HCEC 1CT (cell line): ENCODE measurements at places on chromosomes 7 and 10.

DNA sequence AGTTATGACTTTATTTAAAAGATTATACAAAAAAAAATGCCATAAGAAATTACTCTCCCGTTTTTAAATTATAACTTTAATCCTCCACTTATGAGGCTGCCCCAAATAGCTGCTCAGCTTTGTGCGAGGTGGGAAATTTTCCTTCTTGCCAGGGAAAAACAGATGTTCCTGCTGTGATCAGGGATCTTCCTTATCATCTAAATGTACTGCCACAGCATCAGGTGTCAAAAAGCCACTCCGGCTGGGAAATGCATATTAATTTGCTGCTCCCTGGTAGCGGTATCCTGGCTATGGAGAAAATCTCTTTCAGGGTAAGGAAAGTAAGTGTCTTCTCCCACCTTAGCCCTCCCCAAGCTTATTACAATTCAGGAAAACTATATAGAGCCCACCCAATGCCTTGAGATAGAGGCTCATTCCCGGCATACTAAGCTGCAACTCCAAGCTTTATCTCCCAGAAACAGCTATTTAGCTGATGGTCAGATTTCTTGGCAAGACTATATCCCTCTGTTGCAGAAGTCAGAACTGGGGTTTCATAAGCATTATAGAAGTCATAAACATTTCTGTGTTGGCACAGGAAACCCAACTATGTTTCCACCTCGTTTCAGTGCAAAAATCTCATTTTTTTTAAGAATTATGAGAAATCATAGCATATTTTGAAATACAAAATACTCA is 360.4 kb downstream of the PARD3 start:
- DNase-seq, result no peak

- DNase-seq, result no peak
Measured at GRCh38 chr10:71968553-71969474, 4.6 kb downstream of the CHST3 start.

GRCh38 chr10:120963594-120964220 is 112.5 kb downstream of the WDR11 start:
- no peak for DNase-seq

DNA sequence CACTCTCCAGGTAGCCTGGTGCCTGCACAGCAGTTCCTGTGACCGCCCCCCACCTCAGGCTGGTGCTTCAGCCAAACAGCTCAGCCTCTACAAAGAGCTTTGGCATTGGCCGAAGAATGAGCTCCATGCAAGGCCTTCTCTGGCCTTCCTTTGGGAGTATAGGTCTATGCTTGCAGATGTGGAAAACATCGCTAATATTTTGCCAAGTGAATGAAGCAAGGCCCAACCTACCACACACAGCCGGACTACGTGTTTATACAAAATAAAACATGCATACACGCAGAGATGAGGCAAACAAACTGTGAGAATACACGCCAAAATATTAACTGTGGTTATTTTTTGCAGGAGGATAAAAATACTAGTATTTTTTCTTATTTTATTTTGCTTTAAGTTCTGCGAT is 416.2 kb upstream of the C7orf33 start:
- no peak for DNase-seq

GRCh38 chr10:98308669-98309365 is 40.8 kb upstream of the LOXL4 start:
- no peak for DNase-seq

DNA sequence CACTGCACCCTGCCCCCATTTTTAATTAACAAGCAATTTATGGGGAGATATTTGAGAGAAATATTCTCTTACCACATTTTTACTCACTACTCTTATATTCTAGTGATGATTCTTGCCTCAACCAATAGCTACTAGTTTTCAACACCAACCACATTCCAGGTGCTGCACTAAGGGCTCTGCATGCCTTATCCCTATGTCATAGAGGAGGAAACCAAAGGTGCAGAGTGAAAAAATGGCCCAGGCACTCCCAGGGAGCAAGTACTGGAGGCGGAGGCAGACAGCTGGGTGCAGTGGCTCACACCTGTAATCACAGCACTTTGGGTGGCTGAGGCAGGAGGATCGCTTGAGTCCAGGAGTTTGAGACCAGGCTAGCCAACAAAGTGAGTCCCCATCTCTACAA is 35.5 kb upstream of the TPST1 start:
- DNase-seq, result no peak

DNA sequence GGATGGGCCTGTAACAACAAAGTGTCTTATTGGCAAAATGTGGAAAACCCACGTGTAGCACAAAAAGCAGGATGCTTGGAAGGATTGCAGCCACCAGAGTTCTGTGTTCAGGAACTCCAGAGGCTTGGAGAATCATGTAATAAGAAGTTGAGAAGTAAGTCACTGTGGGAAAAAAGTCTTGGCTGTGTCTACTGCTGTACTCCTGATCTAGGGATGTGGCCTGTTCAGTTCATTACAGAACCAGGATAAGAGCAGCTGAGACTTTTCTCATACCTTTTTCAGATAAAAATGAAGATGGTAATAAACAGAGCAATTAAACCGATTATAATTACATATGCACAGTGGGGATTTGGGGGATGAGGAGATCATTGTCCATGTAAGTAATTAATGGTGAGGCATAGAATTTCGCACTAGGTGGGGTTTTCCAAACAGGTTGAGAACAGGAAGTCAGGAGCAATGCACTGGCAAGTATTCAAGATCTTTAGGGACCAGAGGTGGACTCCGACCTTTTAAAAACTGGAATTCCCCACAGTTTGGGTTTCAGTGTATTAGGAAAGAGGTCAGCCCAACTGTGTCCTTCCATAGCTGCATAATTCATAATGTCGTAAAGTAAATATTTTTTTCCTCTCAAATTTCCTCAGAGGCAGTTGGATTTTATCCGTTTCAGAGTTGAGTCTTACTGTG is 281.7 kb downstream of the FRMD4A start:
- DNase-seq, result no peak

DNA sequence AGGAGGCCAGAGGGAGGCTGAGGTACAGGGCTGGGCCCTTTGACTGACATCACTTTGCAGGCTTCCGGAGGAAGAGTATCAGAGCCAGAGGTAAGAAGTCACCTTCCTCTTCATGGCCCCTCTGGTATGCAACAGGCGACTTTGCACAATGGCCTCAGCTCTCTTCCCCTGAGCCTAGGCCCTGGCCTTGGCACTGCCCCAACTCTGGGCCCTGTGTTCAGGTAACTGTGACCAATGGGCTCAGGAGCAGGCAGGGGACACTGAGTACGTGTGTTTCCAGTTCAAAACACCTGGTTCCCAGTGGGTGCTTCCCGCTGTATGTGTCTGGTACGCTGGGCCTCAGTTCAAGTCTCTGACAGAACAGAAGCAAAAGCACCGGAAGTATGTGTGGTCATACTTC is 12.1 kb upstream of the PAX2 start:
- DNase-seq, result no peak

DNA sequence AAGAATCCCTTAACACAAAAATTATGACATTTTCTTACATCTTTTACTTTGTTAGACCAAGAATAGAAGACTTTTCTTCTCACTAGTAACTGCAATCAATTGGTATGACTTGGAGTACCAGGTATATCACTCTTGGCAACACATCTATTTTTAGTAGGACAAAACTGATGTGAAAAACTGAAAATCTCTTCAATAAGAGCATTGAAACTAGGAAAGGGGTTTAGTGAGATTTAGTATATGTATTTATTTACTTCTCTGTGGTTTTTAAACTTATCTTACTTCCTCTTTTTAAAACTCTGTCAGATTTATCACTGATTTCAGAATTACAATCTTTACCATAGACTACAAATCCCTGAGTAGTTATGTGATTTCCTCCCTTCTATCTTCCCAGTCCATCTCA is 366.2 kb downstream of the PCDH15 start:
- no peak for DNase-seq

GRCh38 chr7:149846436-149847046 is 8.4 kb downstream of the ZNF862 start:
- no peak for DNase-seq

- no peak for DNase-seq
Measured at GRCh38 chr10:22247636-22248035, 29.8 kb upstream of the EBLN1 start.

DNA sequence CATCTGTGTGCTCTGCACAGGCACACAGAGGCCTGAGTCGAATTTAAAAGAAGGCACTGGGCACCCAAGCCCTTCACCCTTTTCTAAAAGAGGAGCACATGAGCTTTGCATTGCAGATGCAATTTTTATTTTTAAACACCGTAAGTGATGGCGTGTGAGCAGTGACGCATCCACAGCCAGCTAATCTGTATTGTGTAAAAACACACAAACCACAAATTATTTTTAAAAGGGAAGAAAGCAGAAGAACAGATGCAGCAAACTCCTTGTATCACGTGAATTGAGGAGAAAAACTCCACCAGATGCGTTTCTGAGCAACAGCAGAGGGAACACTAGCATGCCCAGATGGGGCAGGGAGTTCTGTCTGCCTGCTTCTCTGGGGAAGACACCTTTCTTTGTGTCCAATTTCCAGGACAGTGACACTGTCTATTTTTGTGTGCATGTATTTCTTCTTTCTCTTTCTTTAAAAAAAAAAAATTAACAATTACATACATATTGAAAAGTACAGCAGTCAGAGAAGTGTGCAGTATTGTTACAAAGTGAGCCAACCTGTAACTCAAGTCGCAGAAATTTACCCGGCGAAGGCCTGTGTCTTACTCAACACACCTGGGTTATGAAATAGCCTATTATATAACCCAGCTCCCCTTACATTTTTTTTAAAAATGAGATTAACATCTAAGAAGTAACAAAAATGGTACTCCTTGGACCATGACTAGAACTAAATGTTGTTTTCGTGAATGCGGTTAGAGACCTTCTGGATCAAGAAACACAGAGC is 39.2 kb downstream of the EEPD1 start:
- DNase-seq, result peak; percentile 93

GRCh38 chr7:128268233-128268632 is 27.2 kb downstream of the LEP start:
- no peak for DNase-seq

DNA sequence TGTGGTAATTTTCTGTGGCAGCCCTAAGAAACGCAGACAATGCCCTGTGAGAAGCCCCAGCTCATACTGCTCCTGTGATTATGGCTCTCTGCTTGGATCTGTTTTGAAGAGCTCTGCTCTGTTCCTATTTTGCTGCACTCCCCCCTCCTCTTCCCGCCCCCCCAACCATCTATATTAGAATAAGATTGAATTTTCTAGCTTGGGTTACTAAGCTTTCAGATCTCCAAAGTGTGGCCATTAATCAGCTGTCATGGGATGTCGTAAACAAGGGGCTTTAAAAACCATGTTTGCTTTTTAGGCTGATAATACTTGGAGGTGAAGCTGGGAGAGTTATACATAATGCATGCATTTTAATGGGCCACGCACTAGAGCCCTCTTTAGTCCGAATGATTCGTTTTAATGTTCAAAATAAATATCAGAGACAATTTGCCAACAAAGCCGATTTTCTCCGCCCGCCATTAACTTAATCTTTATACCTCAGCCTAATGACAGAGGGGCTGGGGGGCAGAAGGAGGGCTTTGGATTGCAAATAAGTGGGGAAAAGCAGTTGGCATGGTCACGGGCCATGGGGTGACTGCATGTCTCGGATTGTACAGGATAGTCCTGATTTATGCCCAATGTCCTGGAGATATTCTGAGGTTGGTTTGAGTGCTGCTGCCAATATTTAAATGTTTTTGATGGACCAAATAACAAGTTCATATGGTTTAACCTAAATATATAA is 165.5 kb downstream of the RPS24 start:
- no peak for DNase-seq

- no peak for DNase-seq
Measured at GRCh38 chr7:131371411-131371810, 43.7 kb downstream of the MKLN1 start.

GRCh38 chr10:27643301-27643700 is 102.3 kb downstream of the MKX start:
- no peak for DNase-seq

DNA sequence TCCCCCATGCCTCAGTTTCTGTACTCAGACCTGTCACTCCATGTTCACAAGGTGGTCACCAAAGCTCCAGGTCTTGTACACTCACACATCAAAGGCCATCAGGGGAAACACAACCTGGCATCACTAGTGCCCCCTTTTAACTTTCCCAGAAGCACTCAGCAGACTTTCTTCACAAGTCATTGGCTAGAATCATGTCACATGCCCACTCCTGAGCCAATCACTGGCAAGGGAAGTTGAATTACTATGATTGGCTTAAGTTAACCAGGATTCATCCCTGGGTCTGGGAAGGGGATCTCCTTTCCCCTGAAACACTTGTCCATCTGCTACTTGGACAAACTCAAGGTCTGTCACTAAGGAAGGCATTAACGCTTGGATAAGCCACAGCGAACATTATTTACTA is 193.8 kb upstream of the PLXNA4 start:
- no peak for DNase-seq

DNA sequence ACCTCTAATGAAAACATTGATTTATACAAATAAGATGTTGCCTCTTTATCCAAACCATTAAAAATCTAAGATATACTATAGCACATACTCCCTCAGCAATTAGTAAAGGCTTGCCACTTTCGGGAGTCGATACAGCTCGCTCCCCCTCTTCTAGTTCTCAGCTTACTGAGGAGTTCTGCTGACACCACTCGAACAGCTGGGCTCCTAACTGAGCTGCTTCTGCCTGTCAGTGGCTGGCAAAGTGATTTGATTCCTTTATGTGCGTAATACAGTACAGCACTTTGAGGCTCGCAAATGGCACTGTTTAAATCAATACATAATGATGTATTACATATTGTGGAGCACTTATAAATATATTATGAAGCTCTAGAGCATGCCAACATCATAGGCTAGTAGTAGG is 241.8 kb downstream of the CREB5 start:
- DNase-seq, result no peak

DNA sequence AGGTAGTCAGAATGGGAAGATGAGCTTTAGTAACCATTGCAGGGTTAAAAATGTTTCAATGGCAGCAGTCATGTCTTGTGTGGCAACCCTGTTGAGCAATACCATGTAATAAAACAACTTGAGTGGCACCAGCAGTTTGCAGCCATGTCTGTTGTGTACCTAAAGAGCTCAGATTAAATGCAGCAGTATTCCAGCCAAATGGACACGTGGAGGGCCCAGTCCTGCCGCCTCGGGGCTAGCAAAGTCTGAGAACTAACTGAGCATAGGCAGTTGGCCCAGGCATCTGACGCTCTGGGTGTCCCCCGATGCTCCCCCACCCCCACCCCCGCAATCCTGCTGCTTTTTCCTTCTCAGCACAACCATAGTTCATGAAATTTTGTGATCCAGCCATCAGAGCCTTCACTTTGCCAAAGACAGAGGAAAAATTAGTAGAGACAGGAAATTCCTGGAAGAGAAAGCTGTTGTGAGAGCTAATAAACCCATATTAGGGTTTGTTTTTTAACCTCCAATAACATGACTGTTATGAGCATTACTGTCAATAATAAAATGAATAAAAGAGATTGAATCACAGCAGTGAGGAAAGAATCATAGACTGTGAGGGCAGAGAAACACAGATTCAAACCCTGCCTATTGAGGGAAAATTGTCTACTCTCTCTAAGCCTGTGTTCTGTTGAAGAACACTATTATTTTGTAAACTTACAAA is 220.6 kb upstream of the RHOBTB1 start:
- no peak for DNase-seq

DNA sequence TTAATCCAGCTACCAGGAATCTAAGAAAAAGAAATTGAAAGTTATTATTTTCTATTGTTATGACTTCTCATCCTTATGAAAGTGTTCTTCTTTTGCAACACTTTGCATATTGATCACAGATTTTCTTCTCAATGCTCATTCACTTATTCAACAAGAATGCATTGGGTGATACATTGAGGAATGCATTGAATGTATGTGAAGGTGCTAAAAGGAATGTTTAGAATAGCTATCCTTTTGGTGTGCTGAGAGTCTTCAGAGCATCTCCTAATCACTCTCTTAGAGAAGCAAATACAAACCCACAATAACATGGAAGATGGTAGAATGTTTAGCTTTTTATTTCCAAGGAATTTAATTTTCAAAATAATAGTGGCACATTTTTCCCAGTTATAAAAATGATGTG is 122.1 kb upstream of the KMT2E start:
- DNase-seq, result no peak
